ENCODE measurements at places on chromosomes 1 and 21.

- DNase-seq = no peak
Observed at GRCh38 chr1:42260376-42261070, 74.5 kb downstream of the FOXJ3 start.

- DNase-seq = no peak
Observed at GRCh38 chr1:53644909-53645689, 93.9 kb downstream of the GLIS1 start.

GRCh38 chr1:175155936-175156335, 36.6 kb downstream of the KIAA0040 start:
- DNase-seq = no peak

DNA sequence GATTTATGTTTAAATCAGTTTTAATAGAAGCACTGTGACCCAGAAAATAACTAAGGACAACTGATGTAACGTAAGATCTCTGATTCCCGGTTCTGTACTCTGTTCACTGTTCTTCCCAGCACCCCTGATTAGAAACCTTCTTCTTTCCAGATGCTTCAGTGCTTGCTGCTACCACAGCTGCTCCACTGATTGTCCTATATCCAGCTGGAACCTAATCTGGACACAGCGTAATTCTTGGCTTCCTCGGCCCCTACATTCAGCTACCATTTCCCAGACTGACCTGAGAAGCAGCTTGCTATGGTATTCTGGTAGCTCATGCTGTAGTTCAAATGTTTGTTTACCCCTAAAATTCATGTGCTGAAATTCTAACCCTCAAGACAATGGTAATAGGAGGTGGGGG, 302.7 kb downstream of the GRIK1 start:
- DNase-seq = no peak

- DNase-seq = no peak
Observed at GRCh38 chr1:31300193-31300592, 3.4 kb downstream of the ZCCHC17 start.

DNA sequence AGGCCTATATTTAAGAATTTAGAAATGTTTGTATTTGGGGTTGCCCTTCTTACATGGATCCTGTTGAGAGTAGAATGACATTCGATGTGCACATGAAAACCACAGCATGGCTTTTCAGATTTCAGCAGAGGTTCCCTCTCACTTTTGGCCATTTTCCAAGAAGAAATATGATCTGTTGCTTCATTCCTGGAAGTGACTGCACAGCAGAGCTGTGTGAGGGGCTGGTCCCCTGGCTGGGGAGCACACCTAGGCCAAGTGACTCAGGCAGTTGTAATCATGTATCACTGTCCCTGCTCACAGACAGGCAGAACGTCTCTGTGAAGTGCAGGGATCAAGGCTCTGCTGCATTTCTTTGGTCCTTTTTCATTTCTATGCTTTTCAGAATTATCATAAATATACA, 32.3 kb downstream of the AGT start:
- DNase-seq = no peak

DNA sequence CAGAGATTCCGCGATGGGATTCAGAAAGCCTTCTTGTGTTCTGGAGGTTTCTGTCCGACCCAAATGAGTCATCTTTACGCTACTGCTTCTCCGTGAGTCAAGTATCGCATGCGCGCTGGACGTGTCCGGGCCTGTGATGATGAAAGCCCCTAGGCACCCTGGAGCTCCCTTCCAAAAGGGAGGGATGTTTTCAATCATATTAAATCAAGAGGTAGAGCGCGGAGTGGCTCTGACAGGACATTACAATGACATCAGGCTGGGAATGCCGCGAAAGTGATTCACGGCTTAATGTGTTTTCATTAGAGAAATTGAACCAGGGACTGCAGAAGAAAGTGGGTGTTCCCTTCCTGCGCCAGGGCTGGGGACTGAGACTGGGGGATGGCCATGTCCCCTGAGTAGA, 48.5 kb downstream of the AJAP1 start:
- DNase-seq = no peak

DNA sequence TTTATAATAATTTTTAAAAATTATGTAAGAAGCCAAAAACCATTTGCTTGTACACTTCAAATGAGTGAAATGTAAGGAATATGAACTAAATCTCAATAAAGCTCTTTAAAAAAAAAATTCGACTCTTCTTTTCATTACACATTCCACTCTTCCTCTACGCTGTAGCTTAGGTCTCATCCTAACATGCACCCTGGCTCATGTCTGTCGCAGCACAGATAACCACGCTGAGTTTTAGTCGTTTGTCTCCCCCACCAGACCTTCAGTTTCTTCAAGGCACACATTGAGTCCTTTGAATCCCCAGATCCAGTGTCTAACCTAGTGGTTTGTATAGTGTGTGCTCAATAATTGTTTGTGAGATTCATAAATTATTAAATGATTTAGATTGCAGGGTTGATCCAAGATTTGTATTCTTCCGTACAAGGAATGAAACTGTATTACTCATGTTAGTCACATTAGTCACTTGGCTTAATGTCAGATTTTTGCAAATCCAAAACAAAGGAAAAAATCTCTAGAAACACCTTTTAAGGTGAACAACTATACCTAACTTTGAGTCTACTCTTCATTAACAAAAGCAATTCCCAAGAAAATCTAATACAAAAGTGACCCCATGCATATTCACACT, 57.3 kb downstream of the SLC25A24 start:
- no peak for DNase-seq

DNA sequence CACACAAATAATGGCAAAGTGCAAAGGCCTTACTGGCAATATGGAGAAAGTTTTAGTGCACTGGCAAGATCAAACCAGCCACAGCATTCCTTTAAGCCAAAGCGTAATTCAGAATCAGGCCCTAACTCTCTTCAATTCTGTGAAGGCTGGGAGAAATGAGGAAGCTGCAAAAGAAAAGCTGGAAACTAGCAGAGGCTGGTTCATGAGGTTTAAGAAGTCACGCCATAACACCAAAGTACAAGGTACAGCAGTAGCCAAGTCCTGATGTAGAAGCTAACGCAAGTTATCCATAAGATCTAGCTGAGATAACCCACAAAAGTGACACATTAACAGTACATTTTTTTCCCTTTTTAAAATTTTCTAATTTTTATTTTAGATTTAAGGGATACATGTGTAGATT, 57.1 kb downstream of the SLC27A3 start:
- no peak for DNase-seq

DNA sequence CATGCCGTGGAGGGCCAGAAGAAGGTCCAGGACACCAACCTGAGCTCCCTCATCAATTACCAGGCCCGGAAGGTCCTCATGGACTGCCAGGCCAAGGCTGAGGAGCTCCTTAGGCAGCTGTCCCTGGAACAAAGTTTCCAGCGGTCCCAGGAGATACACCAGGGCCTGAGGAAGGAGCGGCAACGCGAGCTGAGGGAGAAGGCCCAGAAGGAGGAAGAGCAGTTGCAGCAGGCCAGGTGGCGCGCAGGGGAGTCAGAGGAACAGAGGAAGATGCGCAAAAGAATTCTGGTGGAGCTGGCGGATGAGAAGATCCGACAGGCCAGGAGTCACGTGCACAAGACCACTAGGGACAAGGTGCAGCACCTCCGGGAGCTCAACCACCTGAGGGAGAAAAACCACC, 1.5 kb downstream of the CCDC185 start:
- no peak for DNase-seq

- DNase-seq = no peak
Observed at GRCh38 chr1:171699531-171699930, 42.3 kb downstream of the VAMP4 start.

- no peak for DNase-seq
Observed at GRCh38 chr1:34843392-34844251, 15.9 kb downstream of the SMIM12 start.

- DNase-seq = no peak
Observed at GRCh38 chr21:34235514-34235913, 128.3 kb upstream of the KCNE2 start.

DNA sequence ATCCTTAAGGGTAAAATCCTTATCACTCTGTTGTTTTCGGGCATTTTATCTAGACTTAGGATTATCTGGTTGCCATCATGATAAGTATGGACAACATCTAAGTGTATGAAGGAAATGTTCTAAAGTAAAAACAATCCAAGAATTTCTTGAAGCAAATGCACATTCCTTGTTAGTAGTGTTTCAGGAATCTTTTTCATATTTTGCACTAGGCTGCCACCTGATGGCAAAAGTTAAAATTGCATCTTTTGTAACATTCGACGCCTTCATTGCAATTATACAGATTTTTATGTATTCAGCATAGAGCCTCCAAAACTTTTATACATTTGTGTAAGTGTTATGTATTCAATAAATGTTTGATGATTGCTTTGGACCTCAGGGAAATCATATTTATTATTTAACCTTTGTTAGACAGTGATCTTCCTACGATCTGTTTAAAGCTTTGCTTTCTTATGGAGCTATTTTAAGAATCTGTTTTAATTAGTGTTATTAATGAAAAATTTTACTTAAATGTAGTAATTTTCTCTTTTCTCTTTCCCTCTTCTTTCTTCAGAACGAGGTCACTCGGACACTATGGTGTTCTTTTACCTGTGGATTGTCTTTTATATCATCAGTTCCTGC, 49.4 kb upstream of the KIAA1614 start:
- DNase-seq = no peak

GRCh38 chr1:107432108-107432507, 291.3 kb downstream of the NTNG1 start:
- no peak for DNase-seq

DNA sequence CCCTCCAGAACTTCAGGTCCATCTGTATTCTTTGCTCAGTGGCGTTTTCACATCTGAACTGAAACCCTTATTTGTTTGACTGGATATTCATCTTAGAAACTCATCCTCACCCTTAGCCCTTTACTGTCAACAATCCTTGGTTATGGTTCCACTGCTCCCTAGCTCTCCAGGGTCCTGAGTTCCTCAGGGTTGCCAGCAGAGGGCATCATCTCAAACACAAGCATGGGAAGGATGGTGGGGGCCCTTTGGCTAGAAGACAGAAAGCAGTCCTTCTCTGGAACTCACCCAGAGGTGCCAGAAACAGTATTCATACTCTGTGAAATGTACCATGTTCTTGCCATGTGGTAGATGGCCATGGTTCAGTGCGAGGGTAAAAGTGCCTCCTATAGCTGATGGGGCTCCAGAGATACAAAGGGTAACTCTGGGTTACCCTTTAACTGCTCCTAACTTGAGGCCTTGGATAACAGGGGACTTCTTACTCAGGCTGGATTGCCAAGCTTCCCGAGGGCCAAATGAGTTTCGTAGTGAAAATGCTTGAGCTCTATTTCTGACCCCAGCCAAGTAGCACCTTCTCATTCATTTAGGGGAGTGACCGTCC, 11.3 kb downstream of the NCSTN start:
- no peak for DNase-seq

GRCh38 chr1:41950820-41951219, 32.1 kb upstream of the HIVEP3 start:
- DNase-seq = no peak

GRCh38 chr1:18874600-18874999, 15.1 kb upstream of the TAS1R2 start:
- DNase-seq = no peak

DNA sequence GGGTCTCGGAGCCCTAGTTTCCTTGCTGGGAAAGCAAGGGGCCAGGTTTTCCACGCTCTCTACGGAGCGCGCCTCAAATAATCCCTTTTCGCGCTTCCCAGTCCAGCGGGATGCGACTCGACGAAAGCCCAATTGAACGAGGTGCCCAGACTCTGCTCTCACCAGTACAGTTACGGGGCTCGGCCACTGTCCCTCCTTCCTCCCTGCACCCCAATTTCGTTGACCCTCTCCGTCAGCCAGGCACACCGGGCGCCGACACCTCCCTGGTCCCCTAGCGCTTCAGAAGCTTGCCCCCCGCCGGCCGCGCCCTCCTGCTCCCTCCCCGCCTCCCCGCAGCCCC, 389 bp downstream of the SEMA6C start:
- DNase-seq = no peak

- DNase-seq = no peak
Observed at GRCh38 chr1:96291468-96291867, 430.1 kb upstream of the PTBP2 start.

DNA sequence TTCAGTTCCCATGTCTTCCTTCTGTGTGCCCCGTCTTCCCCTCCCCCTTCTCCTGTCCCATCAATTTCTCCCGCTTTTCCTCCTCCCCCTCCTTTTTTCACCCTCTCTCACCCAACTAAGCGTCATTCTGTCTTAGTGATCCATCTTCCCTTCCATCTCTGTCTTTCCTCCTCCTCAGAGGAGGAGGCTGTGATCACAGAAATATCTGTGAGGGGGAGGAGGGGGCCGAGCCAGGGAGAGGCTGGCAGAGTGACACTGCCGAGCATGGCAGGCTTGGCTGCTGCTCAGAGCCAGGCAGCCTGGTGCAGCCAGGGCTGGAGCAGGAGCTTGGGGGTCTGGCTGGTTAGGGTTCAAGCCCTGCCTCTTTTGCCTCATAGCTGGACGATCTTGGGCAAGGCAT, 7.6 kb downstream of the HTR6 start:
- no peak for DNase-seq

- DNase-seq = no peak
Observed at GRCh38 chr1:59442492-59442891, 145.6 kb downstream of the FGGY start.

- DNase-seq = no peak
Observed at GRCh38 chr21:27643326-27643725, 676.4 kb upstream of the ADAMTS5 start.

GRCh38 chr1:178101654-178102053, 7.8 kb downstream of the RASAL2 start:
- no peak for DNase-seq

GRCh38 chr1:38452246-38452645, 405.7 kb upstream of the POU3F1 start:
- DNase-seq = no peak

GRCh38 chr1:14672005-14672404, 73.5 kb downstream of the KAZN start:
- DNase-seq = no peak
